Epithelial cell of alveolus of lung (primary cell): ENCODE measurements at places on chromosomes 7 and 10. TPM values are rescaled to one million over a fixed set of nuclear protein-coding genes. Genes with fewer than 3 reads are reported as not detected.

Gene LRRD1
- total RNA-seq = 0.26 and 0.56 TPM in 2 replicates

Gene CCL26
- total RNA-seq = 0.78 TPM in 1 of 2 replicates, not detected in the other

Gene LIPJ
- total RNA-seq = not detected in 2 replicates

Gene LLCFC1
- not detected in 2 replicates for total RNA-seq

Gene ADCYAP1R1
- total RNA-seq = not detected in 2 replicates

Gene ZNF33B
- 1.7 and 12.9 TPM in 2 replicates for total RNA-seq

Gene INPP5F
- 11.3 and 18.9 TPM in 2 replicates for total RNA-seq

Gene KCND2
- total RNA-seq = 1.7 and 2.6 TPM in 2 replicates

Gene HERPUD2
- 23.7 and 23.9 TPM in 2 replicates for total RNA-seq

Gene MINDY3
- total RNA-seq = 18.0 and 19.0 TPM in 2 replicates

Gene EIF4EBP2
- total RNA-seq = 19.9 and 52.8 TPM in 2 replicates

Gene SUN3
- total RNA-seq = not detected in 2 replicates
